ENCODE measurements at places on chromosomes 6 and 20.

GRCh38 chr20:6044115-6044514 lies 9.7 kb downstream of the LRRN4 start:
- no peak for DNase-seq

DNA sequence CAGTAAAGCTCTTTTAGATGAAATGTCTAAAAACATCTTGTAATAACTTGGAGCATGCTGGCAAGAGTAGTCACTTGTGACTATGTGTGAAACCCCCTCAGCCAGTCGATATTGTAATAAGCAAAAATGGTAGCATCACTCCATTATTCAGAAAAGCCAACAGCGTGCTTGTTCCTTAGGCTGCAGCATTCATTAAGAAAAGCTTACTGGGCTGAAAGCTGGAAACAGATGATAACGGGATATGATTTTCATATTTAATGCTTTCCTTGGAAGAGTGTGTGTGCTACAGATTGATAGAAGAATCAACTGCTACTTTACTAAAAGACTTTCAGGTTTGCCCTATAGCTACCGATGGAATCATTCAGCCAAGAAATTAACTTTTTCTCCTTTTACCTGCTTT lies 20.3 kb downstream of the KIZ start:
- no peak for DNase-seq

DNA sequence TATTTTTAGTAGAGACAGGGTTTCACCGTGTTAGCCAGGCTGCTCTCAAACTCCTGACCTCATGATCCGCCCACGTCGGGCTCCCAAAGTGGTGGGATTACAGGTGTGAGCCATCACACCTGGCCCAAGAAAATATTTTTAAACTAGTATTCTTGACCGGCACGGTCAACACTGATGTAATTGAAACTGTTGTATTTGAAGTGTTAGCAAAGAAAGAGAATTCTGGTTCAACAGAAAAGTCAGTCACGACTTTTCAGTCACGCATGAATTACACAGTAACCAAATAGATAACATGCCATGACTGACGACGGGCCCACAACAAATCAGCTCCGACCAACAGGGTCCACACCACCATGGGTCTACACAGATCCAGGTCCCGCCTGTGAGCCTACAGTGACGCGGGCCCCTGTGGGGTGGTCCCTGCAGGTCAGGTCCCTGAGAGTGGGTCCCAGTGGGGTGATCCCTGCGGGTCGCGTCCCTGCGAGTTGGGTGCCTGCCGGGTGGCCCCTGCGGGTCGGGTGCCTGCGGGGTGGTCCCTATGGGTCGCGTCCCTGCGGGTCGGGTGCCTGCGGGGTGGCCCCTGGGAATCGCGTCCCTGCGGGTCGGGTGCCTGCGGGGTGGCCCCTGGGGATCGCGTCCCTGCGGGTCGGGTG lies 1.0 kb downstream of the GMEB2 start:
- no peak for DNase-seq

DNA sequence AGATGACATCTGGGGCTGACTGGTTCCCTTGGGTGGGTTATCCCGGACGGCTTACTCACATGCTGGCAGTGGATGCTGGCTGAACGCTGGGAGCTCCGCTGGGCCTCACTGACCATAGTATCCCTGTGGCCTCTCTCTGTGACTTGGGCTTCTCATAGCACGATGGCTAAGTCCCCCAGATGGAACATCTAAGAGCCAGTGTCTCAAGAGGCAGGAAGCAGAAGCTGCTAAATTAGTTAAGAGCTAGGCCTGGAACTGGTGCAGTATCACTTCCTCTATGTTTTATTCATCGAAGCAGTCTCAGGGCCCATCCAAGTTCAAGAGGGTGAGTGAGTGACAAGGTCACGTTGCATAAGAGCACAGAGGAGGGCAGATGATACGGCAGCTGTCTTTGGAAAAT lies 116.5 kb upstream of the LAMP5 start:
- no peak for DNase-seq
